ENCODE measurements at places on chromosomes 7 and 10.

DNA sequence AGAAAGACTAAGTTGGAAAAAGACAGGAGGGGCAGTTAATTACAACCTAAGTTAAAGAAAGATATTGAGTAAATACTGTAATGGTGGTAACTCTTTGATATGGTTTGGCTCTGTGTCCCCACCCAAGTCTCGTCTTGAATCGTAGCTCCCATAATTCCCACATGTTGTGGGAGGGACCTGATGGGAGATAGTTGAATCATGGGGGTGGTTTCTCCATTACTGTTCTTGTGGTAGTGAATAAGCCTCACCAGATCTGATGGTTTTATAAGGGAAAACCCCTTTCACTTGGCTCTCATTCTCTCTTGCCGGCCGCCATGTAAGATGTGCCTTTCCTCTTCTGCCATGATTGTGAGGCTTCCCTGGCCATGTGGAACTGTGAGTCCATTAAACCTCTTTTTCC, 143.8 kb downstream of the GRK5 start:
- no peak for DNase-seq

DNA sequence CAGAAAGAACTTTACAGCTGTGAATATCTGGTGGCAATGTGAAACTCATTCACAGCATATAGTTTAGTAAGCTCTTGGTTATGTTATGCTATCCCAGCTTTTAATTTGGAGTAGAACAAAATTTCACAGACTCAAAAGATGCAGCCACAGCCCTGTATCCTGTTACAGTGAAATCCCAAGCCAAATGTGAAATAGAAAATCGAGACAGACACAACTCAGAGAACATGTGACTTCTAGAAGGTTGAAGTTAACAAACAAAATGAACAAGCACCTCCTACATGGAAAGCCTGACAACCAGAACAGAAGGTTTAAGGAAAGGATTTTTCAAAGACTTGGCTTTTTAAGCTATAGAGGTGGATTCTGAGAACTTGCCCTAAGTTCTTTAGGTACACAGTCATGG, 39.6 kb downstream of the JAZF1 start:
- DNase-seq: no peak

- DNase-seq: no peak
Observed at GRCh38 chr7:122584676-122585251, 114.2 kb downstream of the RNF133 start.

- DNase-seq: no peak
Observed at GRCh38 chr10:49749556-49750491, 12.3 kb downstream of the OGDHL start.

DNA sequence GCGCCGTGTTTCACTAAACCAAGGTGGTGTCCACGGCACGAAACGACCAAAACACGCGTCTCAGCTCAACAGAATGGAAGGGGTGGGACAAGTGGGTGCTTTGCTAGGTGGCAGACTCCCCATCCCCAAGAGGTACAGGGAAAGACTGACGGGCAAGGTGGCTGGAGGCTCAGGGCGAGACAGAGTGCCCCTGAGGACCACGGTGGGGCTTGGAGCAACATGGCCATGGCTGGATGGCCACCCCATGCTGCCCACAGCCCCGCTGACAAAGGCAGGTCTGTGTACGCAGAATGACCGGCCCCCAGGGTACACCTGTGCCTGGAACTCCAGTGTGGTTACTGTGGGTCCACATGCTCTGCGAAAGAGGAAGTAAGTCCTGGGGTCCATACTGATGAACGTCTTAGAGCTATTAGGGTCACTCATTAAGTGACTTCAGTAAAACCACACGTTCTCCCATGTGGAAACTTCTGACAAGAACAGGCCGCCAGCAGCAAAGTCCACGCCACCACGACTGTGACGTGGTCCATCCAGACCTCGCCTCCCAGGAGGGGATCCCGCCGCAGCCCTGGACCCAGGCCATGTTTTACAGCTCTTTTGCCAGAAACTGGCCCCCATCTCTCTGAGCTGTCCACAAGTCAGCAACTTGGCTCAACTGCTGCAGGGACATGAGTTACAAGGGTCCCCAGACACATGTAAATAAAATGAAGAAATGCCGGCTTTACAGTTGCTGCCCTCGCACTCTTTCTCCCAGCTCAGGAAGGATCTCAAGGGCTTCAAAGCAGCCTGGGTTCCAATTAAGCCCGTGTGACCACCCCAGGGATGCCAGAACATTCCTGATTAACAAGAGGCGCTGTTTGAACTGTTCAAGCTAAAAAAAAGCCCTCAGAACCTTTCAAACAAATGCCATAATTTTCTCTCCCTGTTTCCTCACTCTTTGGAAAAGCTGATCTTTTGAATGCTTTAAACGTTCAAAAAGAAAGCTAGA, 66.8 kb downstream of the MAD1L1 start:
- no peak for DNase-seq

Data from activated CD4-positive, alpha-beta T cell treated with anti-CD3 and anti-CD28 coated beads, Interleukin-2, amount 50 U/mL, for 24 hours (primary cell).